ENCODE measurements at places on chromosomes 4 and X.

DNA sequence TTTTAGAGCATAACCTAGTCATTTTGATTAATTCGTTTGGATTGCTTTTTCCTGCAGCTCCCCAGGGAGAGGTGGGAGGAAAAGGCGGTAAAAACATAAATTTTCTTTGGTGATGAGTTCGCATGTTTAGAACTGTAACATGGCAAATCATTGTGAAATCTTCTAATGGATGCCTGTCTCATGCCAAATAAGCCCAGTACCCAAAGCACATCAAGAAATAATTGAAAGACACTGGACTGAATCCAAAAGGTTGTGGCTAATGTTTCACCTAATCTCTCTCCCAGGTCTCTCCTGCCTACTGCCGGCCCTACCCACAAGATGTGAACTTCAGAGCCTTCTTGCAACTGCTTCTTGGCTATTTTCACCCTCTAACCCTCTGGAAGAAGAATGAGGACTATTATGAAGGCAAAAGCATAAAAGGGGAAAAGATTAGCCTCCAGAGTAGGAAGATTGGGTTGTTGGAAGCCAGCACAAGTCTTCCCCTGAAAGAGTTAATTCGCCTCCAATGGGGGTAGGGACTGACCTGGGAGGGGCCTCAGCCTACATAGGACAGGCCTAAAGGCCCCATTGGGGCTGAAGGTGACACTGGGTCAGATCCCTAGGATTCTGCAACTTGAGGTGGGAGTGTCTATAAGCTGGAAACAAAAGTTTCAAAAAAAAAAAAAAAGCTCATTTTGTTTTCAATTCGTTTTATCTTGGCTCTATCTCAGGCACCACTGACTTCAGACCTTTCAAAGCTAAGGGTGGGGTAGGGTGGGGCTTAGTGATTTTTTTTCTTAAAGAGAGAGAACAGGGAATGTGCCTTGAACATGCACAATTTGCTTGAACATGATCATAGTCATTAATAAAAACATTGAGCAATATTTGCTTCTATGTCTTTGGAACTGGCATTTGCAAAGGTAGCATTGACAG lies 278.6 kb upstream of the KLF3 start:
- no peak for DNase-seq

- DNase-seq, result no peak
Observed at GRCh38 chrX:47202877-47203276, 9.2 kb downstream of the UBA1 start.

DNA sequence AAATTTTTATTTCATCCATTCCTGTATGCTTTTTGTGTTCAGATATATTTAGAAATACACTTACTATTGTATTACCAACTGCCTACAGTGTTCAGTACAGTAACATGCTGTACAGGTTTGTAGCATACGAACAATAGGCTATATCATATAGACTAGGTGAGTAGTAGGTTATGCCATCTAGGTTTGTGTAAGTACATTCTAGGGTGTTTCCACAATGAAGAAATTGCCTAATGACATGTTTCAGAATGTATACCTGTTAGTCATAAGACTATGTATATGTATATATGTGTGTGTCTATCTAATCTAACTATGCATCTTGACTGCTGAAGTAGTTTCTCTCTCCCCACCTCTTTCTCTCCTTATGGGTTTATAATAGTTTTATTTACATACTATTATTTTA lies 51.5 kb upstream of the BTC start:
- no peak for DNase-seq

GRCh38 chrX:124211312-124211942 lies 121.0 kb upstream of the TEX13D start:
- DNase-seq, result no peak

GRCh38 chrX:40094041-40094899 lies 3.5 kb downstream of the BCOR start:
- no peak for DNase-seq

GRCh38 chrX:259692-260355 lies 21.4 kb upstream of the PLCXD1 start:
- no peak for DNase-seq

DNA sequence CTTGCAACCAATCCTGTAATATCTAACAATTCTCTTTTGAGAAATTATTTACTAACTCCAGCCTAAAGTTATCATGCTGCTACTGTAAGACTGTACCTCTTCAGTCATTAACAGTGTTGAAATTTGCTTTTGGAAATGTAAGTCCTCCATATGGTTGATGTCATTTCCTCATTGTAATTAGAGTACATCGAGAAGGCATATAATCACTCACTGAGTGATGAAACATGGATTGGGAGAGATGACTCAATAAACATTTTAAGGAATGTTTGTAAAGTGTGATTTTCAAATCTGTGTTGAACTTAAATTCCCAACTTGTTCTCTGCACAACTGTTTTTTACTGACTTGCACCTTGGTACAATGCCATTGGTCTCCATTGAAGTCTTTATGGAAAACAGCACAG lies 61.2 kb downstream of the HMGB2 start:
- no peak for DNase-seq

- DNase-seq, result no peak
Observed at GRCh38 chr4:26619784-26620183, 35.9 kb downstream of the TBC1D19 start.

- no peak for DNase-seq
Observed at GRCh38 chr4:145720656-145721055, 40.7 kb downstream of the C4orf51 start.

All from GM18507 (cell line).